ENCODE measurements at places on chromosomes 11 and 22. TPM values are rescaled to one million over a fixed set of nuclear protein-coding genes. Genes with fewer than 3 reads are reported as not detected.

Gene KCNJ5
- 4.4 TPM for total RNA-seq

Gene PNPLA3
- 0.22 TPM for total RNA-seq

Gene UBQLNL
- total RNA-seq, result not detected

Gene LIN7C
- 14.9 TPM for total RNA-seq

Gene NNMT
- 29.8 TPM for total RNA-seq

Gene GAL
- total RNA-seq, result not detected

Gene TMEM191B
- total RNA-seq, result 0.32 TPM

Gene PIH1D2
- total RNA-seq, result 1.3 TPM

Gene NCF4
- 7.1 TPM for total RNA-seq

Gene SLC22A25
- not detected for total RNA-seq

Gene CRYBB3
- total RNA-seq, result not detected

Gene SCN3B
- 0.56 TPM for total RNA-seq

Gene MYOD1
- not detected for total RNA-seq

Gene PTGDR2
- total RNA-seq, result 3.0 TPM

Gene PTPRJ
- total RNA-seq, result 6.7 TPM

Gene CDON
- 12.3 TPM for total RNA-seq

Gene MS4A3
- not detected for total RNA-seq

Gene PLAAT5
- 4.0 TPM for total RNA-seq

Gene TRIM66
- 2.4 TPM for total RNA-seq

Gene ADM2
- not detected for total RNA-seq

Gene GGT5
- total RNA-seq, result 21.0 TPM

Gene TTC36
- total RNA-seq, result 0.30 TPM

Gene OR2AT4
- not detected for total RNA-seq

Gene BRSK2
- 0.67 TPM for total RNA-seq

Gene GRAP2
- 1.6 TPM for total RNA-seq

Gene TMPRSS6
- not detected for total RNA-seq

Gene GLYATL1
- total RNA-seq, result not detected

Gene C11orf91
- total RNA-seq, result not detected

Gene SAA1
- 6.9 TPM for total RNA-seq

Gene DSCAML1
- 0.83 TPM for total RNA-seq

Gene FOLR2
- total RNA-seq, result 27.1 TPM

Gene JAM3
- total RNA-seq, result 23.1 TPM

Gene ASPHD2
- not detected for total RNA-seq

Gene C1QTNF4
- total RNA-seq, result 0.48 TPM

Gene TRIM6
- 0.91 TPM for total RNA-seq

Gene NR1H3
- total RNA-seq, result 19.1 TPM

Gene OLFML1
- total RNA-seq, result 6.5 TPM
